ENCODE measurements at places on chromosomes 13 and 19.

- no peak for DNase-seq
Observed at GRCh38 chr19:43541920-43542650, 9.1 kb downstream of the ZNF575 start.

DNA sequence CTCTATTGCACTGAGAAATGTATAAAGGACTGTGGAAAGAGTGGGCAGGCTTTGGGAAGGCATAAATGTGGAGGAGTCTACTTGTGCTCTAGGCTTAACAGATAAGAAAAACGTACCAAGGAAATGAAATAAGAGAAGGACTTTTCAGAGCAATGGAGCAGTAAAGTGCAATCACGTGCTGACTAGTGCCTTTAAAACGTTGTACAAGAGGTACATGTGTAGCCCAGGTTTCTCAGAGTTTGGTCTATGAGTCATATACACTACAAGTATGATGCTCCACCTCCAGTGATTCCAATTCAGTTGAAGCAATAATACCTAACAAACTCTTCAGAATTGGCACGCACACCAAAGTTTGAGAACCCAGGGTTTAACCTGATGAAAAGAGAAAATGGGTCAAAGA is 13.4 kb upstream of the FNDC3A start:
- no peak for DNase-seq

GRCh38 chr19:45161738-45162607 is 1.2 kb upstream of the NKPD1 start:
- DNase-seq: no peak

GRCh38 chr19:40365613-40366401 is 17.3 kb downstream of the PLD3 start:
- DNase-seq: no peak

DNA sequence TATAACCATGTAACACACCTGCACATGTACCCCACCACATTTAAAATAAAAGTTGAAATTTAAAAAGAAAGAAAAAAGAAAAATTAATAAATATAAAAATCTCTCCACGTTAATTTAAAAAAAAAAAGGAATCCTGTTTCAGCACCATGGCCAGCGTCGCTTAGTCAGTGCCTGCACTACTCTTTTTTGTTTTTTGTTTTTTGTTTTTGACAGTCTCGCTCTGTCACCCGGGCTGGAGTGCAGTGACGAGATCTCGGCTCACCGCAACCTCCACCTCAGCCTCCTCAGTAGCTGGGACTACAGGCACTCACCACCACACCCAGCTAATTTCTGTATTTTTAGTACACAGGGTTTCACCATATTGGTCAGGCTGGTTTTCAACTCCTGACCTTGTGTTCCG is 835.9 kb downstream of the UQCRFS1 start:
- no peak for DNase-seq

DNA sequence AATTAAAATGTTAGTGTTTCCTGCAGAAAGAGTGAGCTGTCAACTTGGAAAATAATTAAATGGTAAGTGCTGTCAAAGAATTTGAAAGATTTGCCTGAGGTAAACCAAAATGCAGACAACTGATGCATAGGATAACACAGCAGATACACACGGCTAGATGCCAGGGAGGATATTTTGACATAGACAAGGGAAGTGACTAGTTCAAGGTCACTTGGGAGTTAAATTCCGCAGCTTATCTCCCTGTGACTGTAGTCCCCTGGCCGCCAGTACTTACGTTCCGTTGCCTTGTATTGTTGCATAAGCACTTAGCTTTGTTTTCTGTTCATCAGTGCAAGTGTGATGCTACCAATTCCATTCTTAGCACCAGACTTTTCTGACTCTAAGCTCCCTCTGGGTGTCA is 247.3 kb upstream of the MAB21L1 start:
- DNase-seq: no peak

GRCh38 chr13:50348371-50348770 is 333.1 kb downstream of the KCNRG start:
- DNase-seq: no peak

DNA sequence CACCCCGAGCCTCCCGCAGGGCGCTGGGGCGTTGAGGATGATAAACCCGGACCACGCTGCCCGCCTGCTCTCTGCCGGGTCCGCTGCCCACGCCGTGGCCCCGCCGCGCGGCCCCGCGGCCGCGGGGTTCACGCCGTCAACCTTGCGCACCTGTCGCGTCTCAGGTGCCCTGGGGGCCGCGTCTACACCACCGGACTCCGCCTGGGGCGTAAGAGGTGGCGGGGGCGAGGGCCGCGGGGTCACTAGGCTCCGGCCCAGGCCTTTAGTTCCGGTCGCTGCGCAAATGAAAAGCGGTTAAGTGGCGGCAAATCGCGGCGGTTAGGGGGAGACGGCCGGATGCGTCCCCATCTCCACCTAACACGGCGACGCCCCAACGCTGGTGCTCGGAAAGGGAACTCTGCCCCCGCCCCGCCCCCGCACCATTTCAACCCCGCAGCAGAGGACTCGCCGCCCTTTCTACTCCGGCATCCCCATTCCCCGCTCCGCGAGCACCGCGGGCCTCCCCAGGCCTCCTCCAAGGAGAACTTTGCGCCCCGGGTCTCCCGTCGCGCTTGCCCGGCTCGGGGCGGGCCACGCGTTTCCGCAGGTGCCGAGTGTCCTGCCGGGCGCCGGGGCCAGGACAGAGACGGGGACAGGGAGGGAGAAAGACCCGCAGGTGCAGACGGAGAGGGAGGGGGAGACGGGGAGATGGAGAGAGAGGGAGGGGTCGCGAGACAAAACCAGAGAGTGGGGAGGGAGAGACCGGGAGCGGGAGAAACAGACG is 4.3 kb downstream of the ONECUT3 start:
- DNase-seq: no peak

- no peak for DNase-seq
Observed at GRCh38 chr13:66367356-66367755, 862.8 kb downstream of the PCDH9 start.

Data from NCI-H1694 (cell line).